Stimulated activated CD4-positive, alpha-beta T cell treated with anti-CD3 and anti-CD28 coated beads, Interleukin-1b, Interleukin-23, amount 100 ng/mL, for 24 hours (primary cell): ENCODE measurements at places on chromosomes 1 and 21.
A peak's percentile ranks its signal among the peaks of the same experiment; 100 is the strongest.

DNA sequence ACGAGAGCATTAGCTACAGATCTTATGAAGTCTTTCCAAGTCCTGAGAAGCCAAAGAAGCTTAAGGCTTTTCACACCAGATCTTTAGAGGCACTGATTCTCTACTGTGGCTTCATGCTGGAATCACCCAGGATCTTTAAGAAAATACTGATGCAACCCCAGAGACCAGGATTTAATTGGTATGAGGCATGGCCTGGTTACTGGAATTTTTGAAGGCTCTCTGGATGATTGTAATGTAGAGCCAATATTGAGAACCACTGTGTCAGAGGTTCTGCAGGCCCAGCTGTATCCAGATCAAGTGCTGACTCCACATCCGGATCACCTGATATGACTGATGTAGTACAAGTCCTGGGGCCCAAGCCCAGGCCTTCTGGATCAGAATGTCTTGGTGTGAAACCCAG, 105.7 kb downstream of the PLPPR5 start:
- DNase-seq = no peak

- no peak for DNase-seq
Measured at GRCh38 chr1:64046243-64046642, 157.2 kb upstream of the UBE2U start.

DNA sequence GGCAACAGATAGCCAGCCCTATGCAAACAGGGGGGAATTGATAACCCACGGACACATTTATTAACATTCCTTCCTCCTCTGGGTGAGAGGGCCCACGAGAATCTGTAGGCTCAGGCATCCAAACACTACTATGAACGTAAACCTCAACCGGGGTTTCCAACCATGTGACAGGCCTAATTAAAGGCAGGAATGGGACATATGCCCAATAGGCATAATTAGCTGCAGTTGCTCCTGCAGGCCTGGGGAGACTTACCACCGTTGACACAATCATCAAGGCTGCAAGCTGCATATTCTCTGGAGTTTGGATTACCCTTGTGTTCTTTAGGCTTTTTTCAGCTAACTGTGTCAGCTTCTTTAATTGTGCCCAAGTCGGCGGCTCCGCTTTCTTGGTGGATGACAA, 22.2 kb upstream of the GBP1 start:
- no peak for DNase-seq

GRCh38 chr1:90925928-90926869, 95.6 kb downstream of the ZNF644 start:
- no peak for DNase-seq

DNA sequence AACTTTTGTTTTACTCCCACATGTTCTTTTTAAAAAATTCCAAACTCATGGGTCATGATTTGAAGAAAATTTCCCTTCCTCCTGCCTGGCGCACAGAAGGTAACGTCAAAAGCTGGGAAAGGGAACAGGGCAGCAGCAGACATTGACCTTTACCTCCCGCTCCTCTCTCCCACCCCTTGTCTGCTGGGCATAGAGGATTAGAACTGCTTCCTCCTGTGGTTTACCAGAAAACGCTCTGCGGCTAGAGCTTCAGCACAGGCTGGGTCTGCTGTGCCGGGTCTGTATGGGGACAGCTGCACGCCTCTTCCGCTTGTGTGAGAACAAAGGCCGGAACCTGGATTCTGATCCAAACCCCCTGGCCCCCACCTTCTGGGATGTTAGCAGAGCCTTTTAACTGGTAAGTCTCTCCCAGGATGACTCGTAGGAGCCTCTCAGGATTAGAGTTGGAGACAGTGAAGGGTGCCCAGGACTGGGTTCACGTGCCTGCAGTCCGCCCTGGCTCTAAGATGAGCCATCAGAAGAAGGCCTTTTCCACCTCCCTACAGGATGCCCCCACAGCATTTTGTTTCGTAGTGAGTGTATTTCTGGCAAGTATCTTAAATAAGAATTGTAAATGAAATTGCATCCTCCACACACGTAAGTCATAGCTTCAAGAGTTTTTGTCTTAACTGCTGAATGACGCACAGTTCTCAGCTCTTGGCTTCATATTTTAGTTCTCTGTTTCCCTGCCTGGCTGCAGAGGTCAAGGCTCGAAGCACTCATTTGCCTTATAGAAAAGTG, 5.2 kb downstream of the H6PD start:
- DNase-seq = no peak

DNA sequence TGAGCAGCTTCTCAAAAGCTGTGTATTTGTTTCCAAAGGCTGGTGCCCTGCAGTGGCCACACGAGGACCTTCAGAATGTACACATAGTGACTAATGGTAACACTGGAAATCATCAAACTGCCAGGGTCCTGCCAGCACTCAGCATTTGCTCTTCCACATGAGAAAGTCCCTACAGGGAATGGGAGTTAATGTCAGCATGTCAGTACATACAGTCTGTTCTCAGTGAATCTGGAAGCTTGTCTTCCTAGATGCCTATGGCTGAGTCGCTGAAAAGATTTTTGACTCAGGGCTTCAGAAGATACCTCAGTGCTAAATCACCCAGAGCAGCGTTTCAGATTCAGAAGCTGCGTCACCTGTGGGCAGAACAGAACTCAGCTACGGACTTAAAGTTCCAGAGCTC, 108.2 kb downstream of the CDC7 start:
- DNase-seq = no peak

GRCh38 chr21:42248783-42249597, 30.1 kb downstream of the ABCG1 start:
- DNase-seq = no peak

- DNase-seq = no peak
Measured at GRCh38 chr1:239011382-239011781, 375.0 kb upstream of the CHRM3 start.

- no peak for DNase-seq
Measured at GRCh38 chr21:32131164-32131563, 147.7 kb downstream of the MIS18A start.

DNA sequence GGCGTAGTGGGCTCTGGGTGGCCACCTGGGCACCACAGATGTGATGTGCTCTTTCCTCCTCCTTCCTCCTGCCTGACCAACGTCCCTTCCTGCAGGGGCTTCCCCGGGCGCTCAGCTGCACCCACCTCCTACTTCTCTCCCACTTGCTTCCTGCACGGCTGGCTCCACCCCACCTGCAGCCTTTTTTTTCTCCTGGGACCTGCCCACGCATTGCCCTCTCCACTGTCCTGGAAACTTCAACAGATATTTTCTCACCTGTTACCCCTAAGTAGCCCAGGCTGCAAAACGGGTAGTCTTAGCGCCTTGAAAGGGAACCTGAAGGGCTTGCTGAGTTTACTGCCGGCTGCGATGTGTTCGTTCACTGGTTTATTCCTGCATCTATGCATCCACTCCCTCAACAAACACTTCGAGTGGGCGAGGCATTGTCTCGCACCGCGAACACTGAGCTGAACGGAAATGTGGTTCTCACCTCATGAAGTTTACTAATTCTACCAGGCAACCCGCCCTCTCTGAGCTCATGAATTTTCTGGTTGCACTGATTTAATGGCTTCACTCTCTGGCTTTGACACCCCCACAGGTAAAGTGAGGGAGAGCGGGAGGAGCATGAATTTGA, 23.6 kb downstream of the ZBTB18 start:
- peak; percentile 5 for DNase-seq

DNA sequence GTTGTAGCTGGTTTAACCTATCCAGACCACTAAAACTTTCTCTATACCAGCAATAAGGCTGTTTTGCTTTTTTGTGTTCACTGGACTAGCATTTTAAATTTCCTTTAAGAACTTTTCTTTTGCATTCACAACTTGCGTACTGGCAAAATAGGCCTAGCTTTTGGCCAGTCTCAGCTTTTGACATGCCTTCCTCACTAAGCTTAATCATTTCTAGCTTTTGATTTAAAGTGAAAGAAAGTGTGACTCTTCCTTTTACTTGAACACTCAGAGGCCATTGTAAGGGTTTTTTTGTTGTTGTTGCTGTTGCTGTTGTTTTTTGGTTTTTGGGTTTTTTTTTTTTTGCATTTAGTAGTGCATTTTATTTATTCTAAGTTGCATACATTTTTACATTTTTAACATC, 15.2 kb downstream of the RPAP2 start:
- no peak for DNase-seq

DNA sequence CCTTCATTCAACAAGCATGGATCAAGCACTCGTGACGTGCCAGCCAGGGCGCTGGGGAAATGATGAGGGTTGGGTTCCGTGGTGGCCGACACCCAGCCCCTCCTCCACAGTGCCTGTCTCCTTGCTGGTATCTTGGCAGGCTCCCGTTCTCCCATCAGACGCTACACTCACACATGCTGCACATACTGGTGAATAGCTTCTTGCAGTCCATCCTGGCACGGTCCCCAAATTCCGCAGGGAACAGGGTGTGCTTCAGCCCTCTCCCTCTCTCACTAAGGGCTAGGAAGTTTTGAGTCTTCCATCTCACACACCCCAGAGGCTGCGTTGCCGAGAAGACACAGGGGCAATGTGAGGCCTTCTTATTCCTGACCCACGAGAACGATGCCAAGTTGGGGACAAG, 10.1 kb upstream of the MEF2D start:
- DNase-seq = no peak

- no peak for DNase-seq
Measured at GRCh38 chr1:105686026-105686425, 1370.4 kb upstream of the PRMT6 start.

DNA sequence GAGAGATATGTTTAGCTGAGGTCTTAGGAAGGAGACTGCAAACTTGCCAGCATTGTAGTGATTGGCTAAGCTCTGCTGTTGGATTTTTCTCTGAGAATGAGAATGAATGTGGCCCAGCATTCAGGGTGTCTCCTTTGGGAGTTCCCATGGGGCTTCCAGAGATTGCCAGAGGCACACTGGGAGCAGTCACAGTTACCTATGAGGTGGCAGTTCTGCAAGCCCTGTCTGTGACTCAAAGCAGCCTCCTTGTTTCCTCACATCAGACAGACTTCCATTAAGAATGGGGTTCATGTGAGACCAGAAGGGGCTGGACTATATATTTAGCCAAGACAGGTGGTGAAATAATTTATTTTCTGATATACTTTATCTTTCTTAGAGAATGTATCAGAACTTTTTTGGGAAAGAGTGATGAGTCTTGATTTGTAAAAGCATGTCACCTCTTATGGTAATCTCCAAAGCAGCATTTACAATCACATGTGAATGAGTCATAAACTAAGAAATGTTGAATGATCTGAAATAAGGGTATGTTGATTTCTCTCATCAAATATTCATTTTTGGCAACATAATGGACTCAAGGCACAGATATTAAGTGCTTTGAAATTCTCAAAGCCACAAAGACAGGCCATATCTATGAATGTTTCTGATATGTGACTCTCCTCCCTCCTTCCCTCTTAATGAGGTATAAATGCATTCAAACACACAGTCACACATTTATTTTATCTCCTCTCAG, 9.5 kb upstream of the SLC19A2 start:
- DNase-seq = no peak

DNA sequence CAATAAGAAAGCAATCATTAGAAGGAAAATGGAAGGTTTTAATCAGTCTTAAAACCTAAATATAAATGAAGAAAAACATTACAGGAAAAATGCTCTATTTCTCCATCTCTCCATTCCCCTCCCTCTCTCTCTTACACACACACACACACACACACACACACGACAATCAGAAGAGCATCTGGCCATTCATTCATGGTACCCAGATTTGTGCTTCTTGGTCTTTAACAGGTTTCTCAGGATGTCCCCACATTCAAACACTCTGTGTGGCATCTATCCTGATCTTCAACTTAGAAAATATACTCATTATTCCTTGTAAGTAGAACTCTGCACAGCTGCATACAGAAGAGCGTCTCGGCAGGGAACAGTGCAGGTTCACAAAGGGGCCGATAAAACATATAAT, 779 bp downstream of the LRRC40 start:
- DNase-seq = no peak

DNA sequence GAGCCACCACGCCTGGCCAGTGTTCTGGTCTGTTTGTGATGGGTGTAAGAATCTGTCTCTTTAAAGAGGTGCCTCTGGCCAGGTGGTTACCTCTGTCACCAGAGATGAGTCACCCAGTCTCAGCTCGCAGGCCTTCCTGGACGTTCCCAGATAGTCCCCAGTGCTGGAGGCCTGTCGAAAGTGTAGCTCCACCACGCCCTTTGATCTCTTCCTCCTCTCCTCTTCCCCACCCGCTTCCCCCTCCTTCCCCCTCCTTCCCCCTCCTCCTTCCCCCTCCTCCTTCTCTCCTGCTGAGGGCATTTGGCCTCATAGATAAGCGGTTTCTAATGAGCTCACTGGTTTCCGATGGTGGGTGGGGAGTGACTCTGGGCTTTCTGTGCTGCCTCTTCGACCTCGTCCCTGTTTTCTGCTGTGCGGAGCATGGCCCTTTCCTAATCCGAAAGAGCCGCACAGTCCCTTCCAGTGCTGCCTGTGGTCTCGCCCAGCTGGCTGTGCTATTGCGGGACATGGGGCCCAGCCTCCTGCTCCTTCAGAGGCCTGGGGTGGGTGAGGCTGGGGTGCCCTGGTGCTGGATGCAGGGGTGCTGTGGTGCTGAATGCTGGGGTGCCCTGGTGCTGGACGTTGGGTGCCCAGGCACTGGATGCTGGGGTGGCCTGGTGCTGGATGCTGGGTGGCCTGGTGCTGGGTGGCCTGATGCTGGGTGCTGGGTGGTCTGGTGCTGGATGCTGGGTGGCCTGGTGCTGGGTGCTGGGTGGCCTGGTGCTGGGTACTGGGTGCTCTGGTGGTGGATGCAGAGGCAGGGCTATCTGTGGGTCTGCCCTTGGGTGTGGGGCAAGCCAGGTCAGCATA, 19.2 kb downstream of the AGPAT3 start:
- DNase-seq = no peak

- DNase-seq = no peak
Measured at GRCh38 chr1:62128745-62129144, 65.9 kb upstream of the L1TD1 start.

GRCh38 chr1:201603613-201604232, 64.8 kb downstream of the NAV1 start:
- no peak for DNase-seq

- DNase-seq = no peak
Measured at GRCh38 chr1:117166076-117166475, 44.5 kb upstream of the TRIM45 start.

GRCh38 chr1:192003295-192004077, 154.8 kb upstream of the RGS18 start:
- DNase-seq = no peak

DNA sequence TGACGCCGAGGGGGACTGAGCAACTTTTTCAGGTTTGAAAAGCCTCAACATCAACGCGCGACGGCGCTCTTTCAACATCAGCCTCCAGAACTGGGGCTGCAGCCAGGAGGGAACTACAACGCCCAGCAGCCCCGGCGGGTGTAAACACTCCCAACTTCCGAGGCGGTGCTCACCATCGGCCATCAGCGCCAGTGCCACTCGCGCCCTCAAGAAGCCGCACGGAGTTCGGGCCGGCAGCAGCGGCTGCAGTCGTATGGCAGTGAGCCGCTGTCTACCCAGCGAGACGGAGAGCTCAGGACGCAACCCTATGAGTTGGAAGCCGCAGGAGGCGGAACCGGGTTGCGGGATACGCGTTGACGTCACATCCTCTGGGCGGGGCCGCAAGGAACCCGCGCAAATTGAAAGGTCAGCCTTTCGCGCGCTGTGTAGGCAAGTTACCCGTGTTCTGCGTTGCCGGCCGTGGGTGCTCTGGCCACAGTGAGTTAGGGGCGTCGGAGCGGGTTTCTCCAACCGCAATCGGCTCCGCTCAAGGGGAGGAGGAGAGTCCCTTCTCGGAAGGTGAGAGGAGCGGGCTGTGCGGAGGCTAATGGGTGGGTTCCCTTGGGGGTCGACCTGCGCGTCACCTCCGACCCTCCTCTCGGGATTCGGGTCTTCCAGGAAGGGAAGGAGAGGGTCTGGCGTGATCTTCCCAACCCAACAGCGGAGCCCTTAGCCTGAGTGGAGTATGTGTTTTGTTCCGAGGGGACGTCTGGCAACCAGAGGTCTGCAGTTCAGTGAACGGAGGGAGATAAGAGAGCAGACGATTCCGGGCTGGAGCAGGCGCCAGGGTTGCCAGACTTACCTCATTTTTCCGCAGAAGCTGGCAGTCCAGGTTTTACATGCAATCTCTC, at the start of gene EXO1:
TSS of gene EXO1 (plus strand) at position 409 of the 890 bp plus-strand sequence. CDS start 2,222 bp downstream, outside the sequence.
- peak; percentile 82 for DNase-seq
